Ovary (tissue), 10 donors: ENCODE measurements at places on chromosomes 4 and X. TPM values are rescaled to one million over a fixed set of nuclear protein-coding genes. Genes with fewer than 3 reads are reported as not detected.

DNA sequence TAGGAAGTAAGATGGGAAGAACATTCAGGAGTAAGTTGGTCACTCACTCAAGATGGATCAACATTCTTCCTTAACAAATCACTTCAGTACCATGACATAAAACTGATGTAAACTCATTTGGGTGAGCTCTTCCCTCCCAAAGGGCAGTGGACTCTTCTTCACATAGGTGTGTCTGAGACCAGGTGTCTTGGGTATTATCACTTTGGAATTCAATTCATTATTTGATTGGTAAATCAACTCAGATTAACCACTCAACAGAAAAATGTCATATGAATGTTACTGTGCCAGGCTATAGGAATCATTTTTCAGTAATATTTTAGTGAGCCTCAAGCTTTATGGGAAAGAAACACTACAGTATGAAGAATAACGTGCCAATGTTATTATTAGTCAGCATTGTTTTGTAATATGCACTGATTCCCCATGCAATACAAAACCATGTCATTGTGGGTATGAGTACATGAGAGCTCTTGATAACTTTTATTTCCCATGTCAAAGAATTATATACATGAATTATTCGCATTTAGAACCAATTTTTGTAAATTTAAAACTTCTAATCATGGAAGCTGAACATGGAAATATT lies 58.6 kb upstream of the ETNPPL start:
- no peak for DNase-seq

DNA sequence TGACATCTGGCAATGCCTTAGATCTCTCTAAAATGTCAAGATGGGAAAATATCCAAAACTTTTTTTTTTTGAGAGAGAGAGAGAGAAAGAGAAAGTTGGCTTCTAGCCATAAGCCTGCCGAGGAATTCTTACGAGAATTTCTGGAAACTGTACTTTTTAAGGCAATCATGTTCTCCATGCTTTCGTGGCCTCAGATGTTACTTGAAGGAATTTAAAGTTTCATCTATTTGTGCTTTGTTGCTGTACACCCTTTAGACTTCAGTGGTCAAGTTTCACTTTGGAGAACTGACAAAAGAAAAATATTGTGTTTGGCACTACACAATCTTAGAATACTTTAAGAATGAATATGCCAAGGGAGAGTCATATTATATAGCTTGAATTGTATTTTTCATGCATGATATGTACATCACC lies 53.9 kb downstream of the FAT4 start:
- DNase-seq, result no peak

GRCh38 chrX:63350941-63351616 lies at the start of gene SPIN4:
Gene SPIN4, minus strand, starts transcription at chrX:63351332. Its CDS starts 513 bp downstream, at chrX:63350819.
- peak; percentile 81 for DNase-seq

DNA sequence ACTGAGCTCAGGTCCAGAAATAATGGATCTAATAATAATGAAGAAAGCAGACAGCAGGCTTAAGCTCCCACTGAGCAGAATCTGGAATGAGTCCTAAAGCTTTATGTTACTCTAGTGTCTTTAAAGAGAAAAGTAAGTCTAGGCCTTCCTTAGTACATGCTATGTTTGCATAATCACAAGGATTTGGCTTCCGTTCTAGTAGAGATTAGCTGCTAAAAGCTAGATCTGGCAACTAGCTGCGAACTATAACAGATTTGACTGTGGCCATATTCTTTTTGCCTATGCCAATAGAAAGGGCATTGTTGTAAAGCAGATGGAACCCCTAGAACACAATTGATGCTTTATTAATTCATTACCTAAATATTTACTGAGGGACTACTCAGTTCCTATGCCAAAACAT lies 19.0 kb downstream of the COX7B2 start:
- DNase-seq, result no peak

DNA sequence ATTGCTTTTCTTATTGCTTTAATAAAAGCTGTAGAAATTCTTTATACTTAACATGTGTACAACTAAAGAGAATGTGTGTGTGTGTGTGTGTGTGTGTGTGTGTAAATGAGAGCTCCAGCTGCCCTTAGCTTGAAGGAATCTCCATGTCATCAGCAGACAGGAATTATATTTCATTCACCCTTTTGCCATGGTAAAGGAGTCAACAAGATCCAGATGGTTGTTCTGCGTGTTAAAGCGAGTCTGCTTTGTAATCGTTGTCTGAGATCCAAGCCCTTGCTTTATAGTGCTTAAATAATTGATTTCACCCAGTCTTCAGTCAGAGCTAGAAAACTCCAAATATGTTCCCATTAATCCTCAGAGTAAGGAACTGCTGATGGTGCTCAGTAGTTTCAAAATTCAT lies 285.5 kb downstream of the PDGFC start:
- DNase-seq, result no peak

- DNase-seq, result peak; percentile 86
Measured at GRCh38 chr4:122826553-122827257, at the start of gene FGF2. Gene FGF2, plus strand, starts transcription at chr4:122826831. Its CDS starts 344 bp downstream, at chr4:122827175.

DNA sequence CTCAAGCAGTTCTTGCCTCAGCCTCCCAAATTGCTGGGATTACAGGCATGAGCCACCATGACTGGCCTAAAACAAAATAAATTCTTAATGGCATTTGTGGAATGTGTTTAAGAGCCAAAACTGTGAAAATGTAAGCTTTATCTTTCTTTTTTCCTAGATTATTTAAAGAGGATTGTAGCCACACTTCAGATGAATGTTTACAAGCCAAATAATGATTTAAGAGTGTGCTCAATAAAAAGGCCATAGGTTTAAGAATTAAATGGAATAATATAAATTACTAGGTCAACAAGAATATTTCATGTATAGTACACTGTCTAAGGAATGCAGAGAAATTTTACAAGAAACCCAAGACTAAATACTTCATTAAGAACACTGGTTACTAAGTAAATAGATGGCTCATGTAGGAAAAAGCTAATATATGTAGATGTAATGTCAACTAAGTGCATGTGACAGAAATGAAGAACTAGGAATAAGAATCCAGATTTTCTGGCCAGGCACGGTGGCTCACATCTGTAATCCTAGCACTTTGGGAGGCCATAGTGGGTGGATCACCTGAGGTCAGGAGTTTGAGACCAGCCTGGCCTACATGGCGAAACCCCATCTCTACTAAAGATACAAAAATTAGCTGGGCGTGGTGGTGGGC lies 21.3 kb upstream of the UGDH start:
- no peak for DNase-seq

The FGFBP1 gene
- total RNA-seq, result not detected

GRCh38 chrX:46582325-46582724 lies 8.8 kb downstream of the CHST7 start:
- no peak for DNase-seq

The CLTRN gene
- 1.2 TPM for total RNA-seq

- no peak for DNase-seq
Measured at GRCh38 chr4:112982680-112983079, 66.8 kb upstream of the ANK2 start.

DNA sequence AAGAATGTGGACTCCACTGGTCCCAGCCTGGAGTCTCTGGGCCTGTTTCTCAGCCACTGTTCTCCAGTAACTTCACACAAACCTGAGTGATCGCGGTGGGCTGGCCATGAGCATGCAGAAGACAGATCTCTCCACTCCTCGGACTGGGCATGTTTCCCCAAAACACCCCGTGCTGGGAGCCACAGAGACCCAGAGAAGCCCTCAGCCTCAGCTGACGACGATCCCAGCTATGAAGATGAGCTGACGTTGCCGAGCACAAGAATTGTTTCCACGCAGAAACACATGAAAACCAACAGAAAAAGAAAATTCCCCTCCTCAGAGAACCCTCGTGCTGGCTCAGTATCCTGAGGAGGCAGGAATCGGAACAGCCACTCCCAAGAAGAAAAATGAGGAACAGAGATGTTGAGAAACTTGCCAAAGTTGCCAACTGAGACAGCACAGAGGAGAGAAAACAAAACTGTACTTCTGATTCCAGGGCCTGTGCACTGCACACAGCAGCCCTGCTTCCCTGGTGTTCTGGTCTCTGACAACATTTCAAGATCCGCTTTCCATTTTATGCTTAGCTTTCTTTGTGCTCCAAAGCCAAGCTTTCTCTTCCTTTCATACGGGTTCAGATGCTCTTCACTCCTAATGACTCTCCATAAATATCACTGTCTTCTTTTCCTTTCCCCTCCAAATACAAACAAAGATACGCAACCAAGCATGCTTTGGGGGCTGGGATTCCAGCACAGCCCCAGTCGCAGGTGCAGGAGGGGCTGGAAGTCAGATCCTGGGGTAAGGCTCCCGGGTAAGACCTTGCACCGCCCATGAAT lies 81.4 kb downstream of the IRF2 start:
- DNase-seq, result no peak

- no peak for DNase-seq
Measured at GRCh38 chr4:74235135-74235534, 73.1 kb upstream of the EPGN start.

GRCh38 chrX:108001218-108001814 lies 19.1 kb upstream of the TEX13B start:
- no peak for DNase-seq

DNA sequence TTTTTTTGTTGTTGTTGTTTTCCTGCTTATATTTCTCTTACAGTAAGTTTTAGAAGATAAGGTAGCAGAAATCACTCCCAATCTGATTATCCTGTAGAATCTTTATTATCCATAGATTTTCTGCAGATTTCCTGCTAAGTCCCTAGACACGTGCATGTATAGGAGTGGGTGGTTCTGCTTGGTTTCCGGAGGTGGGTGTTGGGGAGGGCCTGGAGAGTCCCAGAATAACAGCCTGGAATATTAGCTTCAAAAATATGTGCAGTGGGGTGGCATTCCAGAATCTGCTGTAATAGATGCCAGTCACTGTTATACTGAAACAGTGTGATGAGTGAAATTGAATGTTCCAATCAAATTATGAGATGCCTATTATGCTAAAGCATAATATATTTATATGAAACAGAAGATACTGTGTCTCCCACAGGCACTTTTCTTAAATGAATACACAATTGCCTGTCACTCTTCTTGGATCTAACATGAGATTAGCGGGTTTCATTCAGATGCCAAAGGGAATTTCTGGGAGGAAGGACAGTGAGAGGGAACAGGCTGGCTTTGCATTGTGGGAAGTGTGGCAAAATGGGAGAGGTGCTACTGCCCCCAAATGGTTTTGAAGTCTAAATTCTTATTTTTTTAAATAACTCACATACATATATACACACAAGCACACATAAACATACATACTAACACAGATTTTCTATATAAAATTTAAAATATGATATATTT lies 37.6 kb downstream of the C4orf50 start:
- no peak for DNase-seq

DNA sequence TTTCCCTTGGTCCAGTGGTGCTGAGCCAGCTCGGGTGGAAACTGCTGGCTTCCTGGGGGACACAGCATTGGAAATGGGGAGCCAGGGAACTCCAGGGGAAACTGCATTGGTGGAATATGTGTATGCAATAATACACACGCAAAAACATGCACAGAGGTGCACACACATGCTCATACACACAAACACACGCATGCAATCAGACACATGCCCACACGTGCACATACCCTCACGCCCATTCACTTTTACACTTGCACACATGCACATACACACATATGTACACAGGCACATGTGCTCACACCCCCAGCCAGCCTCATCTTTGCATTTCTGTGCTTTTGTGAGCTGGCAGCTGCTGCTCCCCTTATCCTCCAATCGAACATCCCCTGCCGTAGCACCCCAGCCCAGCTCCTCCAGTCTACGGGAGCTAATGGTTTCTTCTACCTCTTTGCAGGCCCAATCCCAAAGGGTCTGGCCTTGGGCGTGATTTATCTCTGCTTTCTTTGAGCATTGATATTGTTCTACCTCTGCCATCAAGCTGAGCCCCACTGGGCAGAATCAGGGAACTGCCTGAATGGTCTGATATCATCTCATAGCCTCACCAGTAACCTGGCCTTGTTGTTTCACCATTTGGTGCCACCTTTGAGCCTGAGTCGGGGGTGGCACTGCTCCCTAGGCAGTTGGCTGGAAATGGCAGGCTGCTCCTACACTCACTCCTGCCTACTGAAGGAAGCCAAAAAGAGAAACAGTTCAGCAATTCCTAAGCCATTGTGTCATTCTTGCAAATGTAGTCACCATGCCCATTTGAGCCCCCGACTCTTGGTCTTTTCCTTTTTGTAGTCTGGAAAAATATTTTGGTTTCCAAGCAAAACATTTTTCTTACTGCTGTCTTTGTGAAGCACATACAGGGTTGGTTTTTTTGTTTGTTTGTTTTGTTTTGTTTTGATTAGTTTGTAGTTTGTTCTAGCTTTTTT lies 104.4 kb upstream of the MAMLD1 start:
- DNase-seq, result no peak

DNA sequence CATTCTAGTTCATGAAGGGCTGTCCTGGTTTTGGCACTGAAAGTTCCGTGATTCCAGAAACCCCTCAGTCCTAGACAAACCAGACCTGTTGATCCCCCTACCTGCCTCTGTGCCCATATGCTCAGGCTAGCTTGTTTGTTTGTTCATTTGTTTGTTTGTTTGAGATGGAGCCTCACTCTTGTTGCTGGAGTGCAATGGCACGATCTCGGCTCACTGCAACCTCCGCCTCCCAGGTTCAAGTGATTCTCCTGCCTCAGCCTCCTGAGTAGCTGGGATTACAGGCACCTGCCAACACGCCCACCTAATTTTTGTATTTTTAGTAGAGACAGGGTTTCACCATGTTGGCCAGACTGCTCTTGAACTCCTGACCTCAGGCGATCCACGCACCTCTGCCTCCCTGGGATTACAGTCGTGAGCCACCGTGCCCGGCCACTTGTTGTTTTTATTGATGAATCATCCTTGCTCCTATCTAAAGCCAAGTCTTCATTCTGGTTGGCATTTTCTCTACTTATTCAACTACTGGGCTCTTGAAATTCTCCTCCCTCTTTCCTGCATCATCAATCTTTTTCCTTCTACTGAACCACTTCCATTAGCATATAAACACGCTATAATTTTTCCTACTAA lies 86.3 kb upstream of the BMP2K start:
- DNase-seq, result no peak

GRCh38 chrX:39705290-39705689 lies 392.5 kb downstream of the BCOR start:
- peak; percentile 85 for DNase-seq

DNA sequence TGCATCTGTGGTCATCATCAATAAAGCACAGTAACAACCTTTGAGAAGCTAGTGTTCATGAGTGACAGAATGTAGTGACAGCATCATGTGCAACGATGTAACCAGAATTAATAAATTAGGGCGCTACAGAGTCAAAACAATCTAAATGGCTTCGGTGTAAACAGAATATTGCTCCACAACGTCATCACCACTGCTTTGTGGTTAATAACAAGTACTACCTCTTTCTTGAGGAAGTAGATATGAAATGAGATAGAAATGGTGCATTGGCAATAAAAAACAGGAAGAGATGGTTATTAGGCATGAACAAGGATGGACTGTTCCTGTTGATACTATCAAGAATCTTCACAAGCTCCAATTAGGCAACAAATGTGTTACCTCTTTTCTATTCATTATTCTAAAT lies 8.7 kb upstream of the PDHA2 start:
- DNase-seq, result no peak

- DNase-seq, result no peak
Measured at GRCh38 chr4:74237425-74237966, 70.8 kb upstream of the EPGN start.

- DNase-seq, result no peak
Measured at GRCh38 chr4:90219822-90220221, 92.6 kb downstream of the CCSER1 start.

The TGIF2LX gene
- total RNA-seq, result not detected

GRCh38 chrX:21158678-21159077 lies 215.5 kb upstream of the CNKSR2 start:
- no peak for DNase-seq

The LRAT gene
- total RNA-seq, result 0.05 TPM

The RS1 gene
- total RNA-seq, result not detected

GRCh38 chrX:150954951-150955350 lies 28.2 kb upstream of the HMGB3 start:
- no peak for DNase-seq

The NOP14 gene
- total RNA-seq, result 24.3 TPM

- no peak for DNase-seq
Measured at GRCh38 chr4:39942507-39942906, 35.2 kb downstream of the PDS5A start.
